Gastrocnemius medialis (tissue), 4 donors: ENCODE measurements at places on chromosomes 3 and 15. TPM values are rescaled to one million over a fixed set of nuclear protein-coding genes. Genes with fewer than 3 reads are reported as not detected.

The HTR3D gene
- total RNA-seq, result not detected

The MRAS gene
- total RNA-seq, result 67.3 TPM

The THAP10 gene
- total RNA-seq, result 0.46 TPM

The PLA2G4E gene
- not detected for total RNA-seq

The CLDN16 gene
- total RNA-seq, result not detected

The PLA2G4D gene
- total RNA-seq, result not detected

GRCh38 chr15:45703670-45704328 lies 69.0 kb downstream of the SQOR start:
- DNase-seq, result no peak

- no peak for DNase-seq
Observed at GRCh38 chr3:58535531-58536500, 1.2 kb downstream of the ACOX2 start.

- no peak for DNase-seq
Observed at GRCh38 chr3:148090156-148090555, 607.5 kb upstream of the AGTR1 start.

GRCh38 chr3:129485721-129486663 lies 42.4 kb upstream of the RHO start:
- DNase-seq, result peak; percentile 82

DNA sequence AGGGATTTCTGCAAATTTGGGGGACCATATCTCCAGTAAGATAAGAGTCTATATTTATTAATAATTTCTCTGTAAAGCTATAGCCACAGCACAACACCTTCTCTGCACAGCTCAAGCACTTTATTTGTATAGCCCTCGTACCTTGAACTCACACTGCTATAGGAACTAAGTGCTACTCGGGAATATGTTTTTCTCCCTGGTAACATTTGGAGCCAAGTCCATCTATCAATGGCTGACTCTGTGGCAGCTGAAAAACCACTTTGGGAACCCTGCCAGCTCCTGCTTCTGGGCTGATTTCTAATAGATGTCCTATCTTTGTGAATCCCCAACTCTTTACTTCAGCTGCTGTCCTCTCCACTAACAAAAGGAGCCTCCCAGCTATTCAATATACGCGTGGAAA lies 298.5 kb downstream of the GBE1 start:
- DNase-seq, result no peak

GRCh38 chr3:189849262-189849661 lies 218.1 kb downstream of the TP63 start:
- no peak for DNase-seq
